SJCRH30 (cell line): ENCODE measurements at places on chromosomes 4 and X.
A peak's percentile ranks its signal among the peaks of the same experiment; 100 is the strongest.

DNA sequence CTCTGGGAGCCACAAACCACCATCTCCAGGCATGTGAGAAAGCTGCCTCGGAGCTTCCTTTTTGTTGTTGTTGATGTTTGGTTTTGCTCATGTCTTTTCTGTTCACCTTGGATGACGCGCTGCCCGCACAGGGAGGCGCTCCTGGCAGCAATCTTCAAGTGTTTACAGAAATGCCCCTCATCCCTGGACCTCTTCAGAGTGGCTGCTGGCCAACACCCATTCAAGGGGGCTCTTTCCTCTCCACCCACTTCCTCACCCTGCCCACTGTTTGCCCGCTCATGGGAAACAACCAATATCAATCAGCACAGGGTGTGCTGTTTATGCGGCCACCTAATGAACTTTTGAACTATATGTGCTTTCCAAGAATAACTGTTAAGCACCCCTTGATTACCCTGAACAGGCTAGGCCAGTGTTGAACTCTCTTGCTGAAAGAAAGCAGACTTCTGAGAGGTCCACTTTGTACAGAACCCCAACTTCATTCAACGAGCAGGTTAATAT is 355.1 kb upstream of the CLNK start:
- DNase-seq: no peak
- H3K36me3 ChIP-seq: no peaks in the 10 kb centered on the region
- H3K27ac ChIP-seq: no peak overlapping the region
- no peak overlapping the region for H3K4me3 ChIP-seq

DNA sequence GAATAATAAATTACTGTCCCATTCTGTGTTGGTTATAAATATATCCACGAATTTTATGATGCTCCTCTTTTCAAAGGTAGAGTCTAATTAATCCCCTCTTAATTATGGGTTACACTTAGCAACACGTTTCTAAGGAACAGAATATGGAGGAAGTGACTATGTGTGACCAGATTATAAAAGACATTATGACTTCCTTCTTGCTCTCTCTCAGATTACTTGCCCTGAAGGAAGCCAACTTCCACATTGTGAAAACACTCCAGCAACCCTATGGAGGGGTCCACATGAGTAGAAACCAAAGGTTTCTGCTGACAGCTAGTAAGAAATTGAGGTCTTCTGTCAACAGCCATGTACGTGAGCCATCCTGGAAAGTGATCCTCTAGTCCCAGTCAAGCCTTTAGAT is 59.3 kb downstream of the WDFY3 start:
- H3K36me3 ChIP-seq: peaks cover 15% of the 10 kb centered on the region
- H3K4me3 ChIP-seq: no peak overlapping the region
- no peak overlapping the region for H3K27ac ChIP-seq
- no peak for DNase-seq

- H3K4me3 ChIP-seq: no peak overlapping the region
- H3K4me1 ChIP-seq: no peaks in the 10 kb centered on the region
Measured at GRCh38 chr4:104032896-104033295, 313.1 kb upstream of the TACR3 start.

- no peaks in the 10 kb centered on the region for H3K27me3 ChIP-seq
- H3K27ac ChIP-seq: peak overlapping the region; percentile 55
- peaks cover 25% of the 10 kb centered on the region for H3K36me3 ChIP-seq
- H3K4me3 ChIP-seq: peak overlapping the region; percentile 91
- peaks cover 4% of the 10 kb centered on the region; the same call in 1 of the 2 replicates for H3K4me1 ChIP-seq
Measured at GRCh38 chr4:10117359-10118047, 904 bp upstream of the WDR1 start.

GRCh38 chr4:173039617-173040577 is 128.7 kb upstream of the GALNT7 start:
- no peaks in the 10 kb centered on the region for H3K36me3 ChIP-seq
- H3K27me3 ChIP-seq: no peaks in the 10 kb centered on the region
- peak overlapping the region; percentile 30 for H3K4me3 ChIP-seq

DNA sequence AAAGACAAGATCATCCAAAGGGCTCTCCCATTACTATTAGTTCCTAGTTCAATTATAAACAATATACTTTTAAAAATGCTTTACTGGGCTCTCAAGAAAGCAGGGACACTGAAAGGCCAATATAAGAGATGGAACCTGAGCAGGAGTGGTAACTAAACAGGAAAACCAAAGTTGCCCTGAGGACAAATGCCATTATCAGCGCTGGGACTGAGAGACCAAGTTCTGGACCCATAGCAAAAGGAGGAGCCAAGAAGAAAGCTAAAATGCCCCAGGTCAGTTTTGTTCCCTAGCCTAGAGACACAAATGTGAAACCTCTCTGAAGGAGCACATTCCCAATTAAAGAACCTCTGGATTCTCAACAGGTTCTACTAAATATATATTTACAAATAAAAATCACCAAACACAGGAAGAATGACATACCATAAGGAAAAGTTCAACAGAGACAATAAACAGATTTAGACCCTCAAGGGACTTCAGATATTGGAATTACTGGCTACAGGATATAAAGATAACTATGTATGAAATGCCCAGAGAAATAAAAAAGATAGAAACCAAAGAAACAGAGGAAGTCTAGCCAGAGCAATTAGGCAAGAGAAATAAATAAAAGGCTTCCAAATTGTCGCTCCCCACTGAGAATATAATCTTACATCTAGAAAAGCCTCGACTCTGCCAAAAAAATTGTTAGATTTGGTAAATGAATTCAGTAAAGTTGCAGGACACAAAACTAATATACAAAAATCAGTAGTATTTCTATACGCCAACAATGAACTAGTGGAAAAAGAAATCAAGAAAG is 67.1 kb downstream of the KLHL8 start:
- H3K36me3 ChIP-seq: no peaks in the 10 kb centered on the region
- DNase-seq: no peak
- no peak overlapping the region for H3K27ac ChIP-seq
- no peaks in the 10 kb centered on the region for H3K27me3 ChIP-seq

GRCh38 chrX:112913807-112914206 is 73.2 kb upstream of the AMOT start:
- H3K27ac ChIP-seq: no peak overlapping the region
- H3K4me3 ChIP-seq: no peak overlapping the region
- H3K27me3 ChIP-seq: 0 out of 2 replicates have a peak, but pooled peaks cover 3% of the 10 kb centered on the region
- DNase-seq: no peak

DNA sequence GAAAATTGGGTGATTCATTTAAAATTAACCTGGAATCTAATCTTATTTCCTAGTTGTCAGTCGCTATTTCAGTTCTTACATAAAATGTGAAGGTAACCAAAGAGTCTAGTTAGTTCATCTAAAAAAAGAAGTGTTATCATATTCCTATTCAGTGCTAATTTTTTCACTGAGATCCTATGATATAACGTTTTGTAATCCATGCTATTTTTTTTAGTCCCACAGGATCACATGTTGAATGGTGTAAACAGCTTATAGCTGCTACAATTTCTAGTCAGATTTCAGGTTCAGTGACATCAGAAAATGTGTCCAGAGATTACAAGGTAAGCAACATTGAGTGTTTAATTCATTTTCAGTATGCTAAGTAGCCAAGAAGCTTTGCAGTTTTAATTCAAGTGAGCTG is 5.8 kb downstream of the MTMR1 start:
- peaks cover 7% of the 10 kb centered on the region for H3K4me1 ChIP-seq
- no peaks in the 10 kb centered on the region for H3K27me3 ChIP-seq
- no peak overlapping the region for H3K4me3 ChIP-seq
- DNase-seq: no peak

- no peak overlapping the region for H3K27ac ChIP-seq
- no peaks in the 10 kb centered on the region for H3K36me3 ChIP-seq
- DNase-seq: no peak
- H3K4me1 ChIP-seq: no peaks in the 10 kb centered on the region
- H3K27me3 ChIP-seq: no peaks in the 10 kb centered on the region; the same call in 1 of the 2 replicates
- H3K4me3 ChIP-seq: no peak overlapping the region
Measured at GRCh38 chr4:118992149-118992548, 103.5 kb downstream of the SYNPO2 start.

GRCh38 chrX:69268611-69269010 is 103.4 kb upstream of the PJA1 start:
- H3K4me1 ChIP-seq: no peaks in the 10 kb centered on the region
- H3K27me3 ChIP-seq: no peaks in the 10 kb centered on the region
- H3K27ac ChIP-seq: no peak overlapping the region
- DNase-seq: no peak
- H3K36me3 ChIP-seq: no peaks in the 10 kb centered on the region
- no peak overlapping the region for H3K4me3 ChIP-seq

GRCh38 chr4:92455951-92456350 is 152.2 kb downstream of the GRID2 start:
- no peak overlapping the region for H3K4me3 ChIP-seq
- no peak for DNase-seq
- H3K36me3 ChIP-seq: no peaks in the 10 kb centered on the region
- no peaks in the 10 kb centered on the region; the same call in 1 of the 2 replicates for H3K27me3 ChIP-seq
- no peaks in the 10 kb centered on the region for H3K4me1 ChIP-seq
- H3K27ac ChIP-seq: no peak overlapping the region

DNA sequence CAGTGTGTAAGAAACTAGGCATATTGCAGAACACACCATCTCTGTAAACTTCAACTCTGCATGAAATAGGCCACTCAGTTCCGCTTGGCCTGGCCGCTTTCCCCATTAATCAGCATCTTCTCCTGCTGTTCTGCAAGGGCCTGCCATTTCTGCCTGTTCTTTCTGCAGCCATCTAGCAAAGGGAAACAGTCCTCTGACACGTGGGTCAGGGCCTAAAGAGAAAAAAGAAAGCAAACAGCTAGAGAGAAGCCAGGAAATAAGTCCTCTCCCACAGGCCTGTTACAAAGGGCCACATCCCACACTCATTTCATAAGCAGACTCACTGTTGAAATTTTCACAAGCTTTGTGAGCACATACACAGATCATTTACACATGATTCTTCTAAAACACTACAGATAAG is 130.1 kb downstream of the PDE5A start:
- H3K36me3 ChIP-seq: peaks cover 7% of the 10 kb centered on the region
- no peaks in the 10 kb centered on the region for H3K4me1 ChIP-seq
- no peak overlapping the region for H3K27ac ChIP-seq
- no peak for DNase-seq
- H3K27me3 ChIP-seq: no peaks in the 10 kb centered on the region

GRCh38 chrX:136203951-136204350 is 47.2 kb downstream of the MAP7D3 start:
- no peaks in the 10 kb centered on the region for H3K36me3 ChIP-seq
- DNase-seq: no peak
- no peak overlapping the region for H3K27ac ChIP-seq
- H3K27me3 ChIP-seq: no peaks in the 10 kb centered on the region

GRCh38 chr4:154205471-154205870 is 286.1 kb downstream of the DCHS2 start:
- H3K4me1 ChIP-seq: no peaks in the 10 kb centered on the region
- no peak overlapping the region for H3K27ac ChIP-seq
- no peaks in the 10 kb centered on the region for H3K36me3 ChIP-seq
- H3K4me3 ChIP-seq: no peak overlapping the region

- H3K4me1 ChIP-seq: no peaks in the 10 kb centered on the region
- no peaks in the 10 kb centered on the region; the same call in 1 of the 2 replicates for H3K36me3 ChIP-seq
Measured at GRCh38 chr4:117529401-117529800, 444.0 kb upstream of the TRAM1L1 start.

DNA sequence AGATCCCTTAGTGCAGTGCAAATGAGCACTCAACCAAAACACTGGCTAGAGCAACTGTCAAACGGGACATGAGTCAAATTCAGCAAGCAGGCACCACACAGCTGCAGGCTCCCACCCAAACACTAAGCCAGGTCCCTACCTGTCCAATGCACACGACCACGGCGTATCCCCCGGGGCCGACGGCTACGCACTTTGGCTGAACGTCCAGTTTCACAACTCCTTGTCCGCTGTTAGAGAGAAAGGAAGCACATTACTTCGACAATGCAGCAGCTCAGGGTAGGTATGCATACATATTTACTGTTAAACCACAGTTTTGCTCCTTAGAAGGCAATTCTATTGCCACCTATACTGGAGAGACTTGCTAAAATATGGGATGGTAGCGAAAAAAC is 35.4 kb downstream of the WDR1 start:
- H3K36me3 ChIP-seq: peaks cover 70% of the 10 kb centered on the region
- no peak overlapping the region for H3K27ac ChIP-seq
- no peaks in the 10 kb centered on the region for H3K4me1 ChIP-seq
- no peaks in the 10 kb centered on the region for H3K27me3 ChIP-seq
- no peak overlapping the region for H3K4me3 ChIP-seq

DNA sequence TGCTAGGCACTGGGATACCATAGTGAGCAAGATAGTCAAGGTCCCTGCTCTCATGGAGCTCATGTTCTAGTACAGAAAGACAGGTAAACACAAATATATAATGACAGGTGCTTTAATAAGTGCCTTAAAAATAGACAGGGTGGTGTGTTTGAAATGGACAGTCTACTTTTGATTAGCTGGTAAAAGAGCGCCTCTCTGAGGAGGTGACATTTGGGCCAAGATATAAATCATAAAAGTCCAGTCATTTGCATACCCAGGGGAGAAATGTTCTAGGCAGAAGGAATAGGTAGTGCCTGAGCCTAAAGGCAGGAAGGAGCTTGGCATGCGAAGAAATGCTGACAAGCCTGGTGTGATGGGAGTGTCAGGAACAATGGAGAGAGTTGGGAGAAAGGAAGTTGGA is 83.6 kb downstream of the DNAAF6 start:
- no peaks in the 10 kb centered on the region for H3K36me3 ChIP-seq
- H3K4me3 ChIP-seq: no peak overlapping the region

DNA sequence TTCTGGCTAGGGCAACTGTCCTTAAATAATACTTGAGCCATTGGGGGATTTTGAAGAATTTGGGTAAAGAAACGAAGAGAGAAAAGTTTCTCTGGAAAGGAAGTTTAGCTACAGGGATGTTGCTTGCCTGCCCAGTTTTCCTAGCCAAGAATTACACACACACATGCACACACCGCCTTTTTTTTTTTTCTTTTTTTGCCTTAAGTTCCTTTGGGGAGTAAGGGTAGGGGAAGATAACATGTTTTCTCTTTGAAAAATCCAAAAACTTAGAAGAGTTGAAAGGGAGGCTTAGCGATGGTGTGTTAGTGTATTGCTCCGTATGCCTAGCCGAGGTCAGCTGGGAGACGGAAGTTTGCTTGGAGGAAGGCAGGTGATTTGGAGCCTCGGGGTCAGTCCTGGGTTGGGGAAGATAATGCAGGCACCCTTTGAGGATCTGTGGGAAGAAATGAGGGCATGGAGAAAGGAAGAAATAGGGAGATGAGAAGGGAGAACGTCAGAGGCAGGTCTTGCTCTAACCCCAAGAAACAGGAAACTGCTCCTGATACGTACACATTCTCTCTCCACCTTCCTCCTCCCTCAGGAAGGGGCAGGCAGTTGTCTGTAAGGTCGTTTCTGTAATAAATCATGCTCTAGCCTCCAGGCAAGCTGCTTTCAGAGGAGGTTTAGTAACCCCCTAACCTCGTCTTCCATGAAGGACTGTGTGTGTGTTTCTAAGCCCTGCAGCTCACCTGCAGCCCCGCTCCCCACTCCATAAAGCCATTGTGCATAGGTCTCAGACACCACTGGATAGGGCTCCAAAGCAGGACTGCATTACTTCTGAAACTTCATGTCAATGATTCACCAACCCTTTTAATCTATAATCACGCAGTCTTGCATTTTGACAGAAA is 10.5 kb downstream of the KLF3 start:
- no peaks in the 10 kb centered on the region for H3K27me3 ChIP-seq
- DNase-seq: no peak
- peaks cover 15% of the 10 kb centered on the region; the same call in 1 of the 2 replicates for H3K4me1 ChIP-seq
- peaks cover 5% of the 10 kb centered on the region for H3K36me3 ChIP-seq

- no peaks in the 10 kb centered on the region for H3K27me3 ChIP-seq
- no peaks in the 10 kb centered on the region for H3K4me1 ChIP-seq
- no peak overlapping the region for H3K4me3 ChIP-seq
- no peaks in the 10 kb centered on the region for H3K36me3 ChIP-seq
- no peak overlapping the region for H3K27ac ChIP-seq
Measured at GRCh38 chr4:150457802-150458201, 124.1 kb upstream of the MAB21L2 start.

GRCh38 chrX:46327566-46328115 is 217.6 kb downstream of the ZNF674 start:
- H3K36me3 ChIP-seq: no peaks in the 10 kb centered on the region
- H3K4me3 ChIP-seq: no peak overlapping the region
- no peaks in the 10 kb centered on the region for H3K27me3 ChIP-seq
- DNase-seq: peak; percentile 15
- H3K4me1 ChIP-seq: peaks cover 2% of the 10 kb centered on the region; the same call in 1 of the 2 replicates
